NCI-H524 (cell line): ENCODE measurements at places on chromosomes 11 and 22.

GRCh38 chr11:84292006-84292405, 1005.8 kb upstream of the CCDC90B start:
- DNase-seq, result no peak

GRCh38 chr11:59614277-59615119, 1.1 kb downstream of the OSBP start:
- no peak for DNase-seq

- no peak for DNase-seq
Measured at GRCh38 chr22:29480512-29481264, 670 bp downstream of the NEFH start.

DNA sequence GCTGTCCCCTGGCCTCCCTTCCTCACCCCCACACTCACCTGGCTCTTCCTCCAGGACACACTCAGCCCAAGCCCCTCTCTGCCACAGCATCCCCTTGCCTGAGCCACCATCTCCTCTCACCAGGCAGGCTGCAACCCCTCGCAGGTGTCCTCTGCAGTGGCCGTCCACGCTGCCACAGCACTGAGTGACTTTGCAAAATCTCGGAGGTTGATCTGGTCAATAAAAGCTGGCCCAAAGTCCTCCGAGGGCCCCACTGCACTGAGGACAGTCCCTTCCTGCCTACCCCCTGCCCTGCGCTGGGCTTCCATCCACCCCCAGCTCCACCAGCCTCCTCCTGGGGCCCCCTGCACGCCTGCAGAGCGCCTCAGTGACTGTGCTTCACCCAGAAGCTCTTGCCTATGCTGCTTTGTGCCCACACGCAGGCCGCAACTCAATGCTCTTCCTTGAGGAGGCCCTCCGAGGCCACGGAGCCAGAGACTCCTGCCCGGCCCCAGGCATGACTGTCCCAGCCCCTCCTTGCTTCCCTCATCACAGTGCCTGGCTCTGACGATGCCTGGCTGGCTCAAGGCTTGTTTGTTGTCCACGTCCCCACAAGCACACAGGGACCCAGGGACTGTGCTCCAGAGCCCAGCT, 30.8 kb upstream of the SLC22A12 start:
- DNase-seq, result no peak

DNA sequence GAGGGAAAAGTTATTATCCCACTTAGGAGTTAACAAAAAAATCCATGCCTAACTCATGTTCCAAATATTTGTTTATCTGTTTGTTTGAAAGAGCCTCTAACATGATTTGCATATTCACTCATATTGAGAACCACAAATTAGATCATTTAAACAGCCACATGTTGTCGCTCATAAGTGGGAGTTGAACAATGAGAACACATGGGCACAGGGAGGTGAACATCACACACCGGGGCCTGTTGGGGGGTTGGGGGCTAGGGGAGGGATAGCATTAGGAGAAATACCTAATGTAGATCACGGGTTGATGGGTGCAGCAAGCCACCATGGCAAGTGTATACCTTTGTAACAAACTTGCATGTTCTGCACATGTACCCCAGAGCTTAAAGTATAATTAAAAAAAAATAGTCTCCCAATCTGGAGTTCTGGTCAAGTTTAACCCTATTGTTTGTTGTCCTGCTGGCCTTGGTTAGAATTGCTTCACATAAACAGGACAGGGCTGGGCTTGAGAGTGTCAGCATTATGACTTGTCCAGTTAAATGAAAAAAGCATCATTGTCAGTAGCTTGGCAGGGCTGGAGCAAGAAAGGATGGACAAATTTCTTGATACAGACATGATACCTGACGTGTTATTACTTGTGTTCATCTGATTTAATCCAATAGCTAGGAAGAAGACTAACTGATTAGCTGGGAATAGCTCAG, 57.8 kb upstream of the PSMA1 start:
- no peak for DNase-seq

- DNase-seq, result no peak
Measured at GRCh38 chr11:14789879-14790484, 102.0 kb downstream of the CYP2R1 start.

GRCh38 chr11:104873252-104873651, 25.0 kb downstream of the CASP12 start:
- DNase-seq, result no peak

GRCh38 chr11:107840129-107840484, 18.5 kb downstream of the SLC35F2 start:
- no peak for DNase-seq

DNA sequence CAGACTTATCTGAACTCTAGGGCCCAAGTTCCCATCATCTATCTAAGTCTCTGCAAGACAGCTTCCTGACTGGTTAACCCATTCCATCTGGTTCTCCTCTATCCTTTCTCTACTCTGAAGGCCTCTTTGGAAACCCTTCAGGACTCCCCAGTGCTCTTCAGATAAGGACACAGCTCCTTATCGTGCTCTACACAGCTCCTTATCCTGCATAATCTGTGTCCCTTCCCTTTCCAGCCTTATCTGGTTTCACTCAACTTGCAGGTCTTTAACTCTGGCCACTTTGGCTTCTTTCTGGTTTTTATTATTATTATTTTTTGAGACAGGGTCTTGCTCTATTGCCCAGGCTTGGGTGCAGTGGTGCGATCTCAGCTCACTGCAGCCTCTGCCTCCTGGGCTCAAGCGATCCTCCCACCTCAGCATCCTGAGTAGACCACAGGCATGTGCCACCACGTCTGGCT, 10.6 kb downstream of the ENDOD1 start:
- DNase-seq, result no peak

DNA sequence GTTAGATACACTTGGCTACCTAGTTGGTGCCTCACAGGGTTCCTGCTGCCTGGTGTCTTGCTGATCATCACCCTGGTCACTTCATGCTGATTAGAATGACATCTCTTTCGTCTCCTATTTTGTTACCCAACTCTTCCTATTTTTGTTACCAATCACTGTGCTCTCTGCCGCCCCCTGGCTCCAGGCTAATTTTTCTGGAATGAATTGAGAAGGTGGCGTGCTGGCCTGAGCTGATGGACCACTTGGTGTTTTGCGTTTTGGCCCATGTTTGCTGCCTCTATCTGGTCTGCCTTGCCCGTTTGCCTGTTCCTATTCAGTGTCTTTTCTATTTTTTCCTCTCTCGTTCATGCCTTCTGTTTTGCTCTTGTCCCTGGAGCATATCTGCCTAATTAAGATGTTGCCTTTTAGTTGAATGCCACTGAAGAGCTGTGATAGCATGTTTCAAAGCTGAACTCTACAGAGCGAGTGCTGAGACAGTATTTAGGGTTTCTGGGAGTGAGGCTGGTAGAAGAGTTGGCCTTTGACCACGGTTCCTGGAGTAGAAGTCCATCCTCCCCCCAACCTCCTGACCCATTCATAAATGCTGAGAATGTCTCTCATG, 5.9 kb upstream of the ATF4 start:
- DNase-seq, result no peak

DNA sequence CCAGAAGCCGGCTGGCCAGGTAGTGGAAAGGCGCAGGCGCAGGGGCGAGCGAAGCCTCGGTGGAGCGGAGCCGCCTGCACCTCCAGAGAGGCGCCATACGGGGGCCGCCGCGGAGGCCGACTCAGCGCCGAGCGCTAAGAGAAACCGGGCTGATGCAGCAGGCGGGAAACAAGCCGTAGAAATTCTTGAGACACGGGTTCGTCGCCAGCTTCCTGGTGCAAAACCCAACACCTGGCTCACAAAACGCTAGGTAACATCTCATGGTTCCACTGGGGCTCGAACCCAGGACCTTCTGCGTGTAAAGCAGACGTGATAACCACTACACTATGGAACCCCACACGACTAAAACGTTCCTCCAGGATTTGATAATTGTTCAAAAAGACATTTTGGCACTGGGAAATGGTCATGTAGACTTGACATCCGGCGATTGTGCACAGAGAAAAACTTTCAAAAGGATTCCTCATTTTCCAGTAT, 39.1 kb downstream of the OR4D9 start:
- DNase-seq, result peak; percentile 93

- no peak for DNase-seq
Measured at GRCh38 chr11:85718991-85719807, 33.2 kb upstream of the CCDC89 start.

DNA sequence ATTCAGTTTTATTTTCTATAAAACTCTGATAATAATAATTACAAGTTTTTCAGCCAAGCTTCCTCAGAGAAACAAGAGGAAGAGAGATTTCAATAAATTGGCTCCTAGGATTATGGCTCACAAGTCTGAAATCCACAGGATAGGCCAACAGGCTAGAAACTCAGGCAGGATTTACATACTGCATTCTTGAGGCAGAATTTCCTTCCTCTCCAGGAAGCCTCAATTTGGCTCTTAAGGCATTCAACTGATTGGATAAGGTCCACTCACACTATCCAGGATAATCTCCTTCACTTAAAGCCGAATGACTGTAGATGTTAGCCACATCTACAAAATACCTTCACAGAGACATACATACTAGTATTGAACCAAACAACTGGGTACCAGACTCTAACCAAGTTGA, 120.3 kb upstream of the FAT3 start:
- no peak for DNase-seq
